Esophagus mucosa (tissue), 1 donor: ENCODE measurements at places on chromosomes 7 and 10.

- ATAC-seq = no peak
These were observed 159.8 kb upstream of the STEAP1 start for GRCh38 chr7:89994483-89994882.

- no peak for ATAC-seq
These were observed 11.8 kb downstream of the AGK start for GRCh38 chr7:141562972-141563371.

DNA sequence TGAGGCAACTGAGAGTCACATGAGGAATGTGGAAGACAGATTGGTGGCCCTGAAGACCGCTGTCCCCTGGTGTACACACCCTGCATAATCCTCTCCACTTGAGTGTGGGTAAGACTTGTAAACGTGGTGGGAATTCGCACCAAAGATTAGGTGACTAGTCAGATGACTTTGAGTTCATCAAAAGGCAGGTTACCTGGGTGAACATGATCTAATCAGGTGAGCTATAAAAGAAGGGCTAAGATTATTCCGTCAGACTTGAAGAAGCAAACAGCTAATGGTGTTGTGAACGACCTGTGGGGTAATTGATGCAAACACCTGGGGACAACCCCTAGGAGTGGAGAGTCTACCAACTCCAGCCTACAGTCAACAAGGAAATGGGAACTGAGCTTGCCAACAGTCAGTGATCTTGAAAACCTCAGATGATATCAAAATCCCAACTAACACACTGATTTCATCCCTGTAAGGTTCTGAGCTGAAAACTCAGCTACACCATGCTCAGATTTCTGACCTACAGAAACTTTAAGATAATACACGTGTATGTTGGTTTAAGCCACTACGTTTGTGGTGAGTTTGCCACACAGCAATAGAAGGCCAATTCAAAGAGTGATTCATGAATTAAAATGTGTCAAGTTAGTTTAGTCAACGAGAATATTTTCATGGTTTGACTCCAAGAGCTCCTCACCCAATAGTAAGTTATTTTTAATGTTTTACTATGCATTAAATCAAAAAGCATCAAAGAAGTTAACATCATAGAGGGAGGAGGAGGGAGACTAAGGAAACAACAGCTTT is 16.7 kb downstream of the PRTFDC1 start:
- no peak for ATAC-seq

- no peak for ATAC-seq
These were observed 141.3 kb downstream of the PTPRN2 start for GRCh38 chr7:158446281-158446680.

- ATAC-seq = no peak
These were observed 36.5 kb downstream of the SH3PXD2A start for GRCh38 chr10:103818765-103819374.

GRCh38 chr7:110407706-110408105 is 683.2 kb upstream of the LRRN3 start:
- ATAC-seq = no peak

DNA sequence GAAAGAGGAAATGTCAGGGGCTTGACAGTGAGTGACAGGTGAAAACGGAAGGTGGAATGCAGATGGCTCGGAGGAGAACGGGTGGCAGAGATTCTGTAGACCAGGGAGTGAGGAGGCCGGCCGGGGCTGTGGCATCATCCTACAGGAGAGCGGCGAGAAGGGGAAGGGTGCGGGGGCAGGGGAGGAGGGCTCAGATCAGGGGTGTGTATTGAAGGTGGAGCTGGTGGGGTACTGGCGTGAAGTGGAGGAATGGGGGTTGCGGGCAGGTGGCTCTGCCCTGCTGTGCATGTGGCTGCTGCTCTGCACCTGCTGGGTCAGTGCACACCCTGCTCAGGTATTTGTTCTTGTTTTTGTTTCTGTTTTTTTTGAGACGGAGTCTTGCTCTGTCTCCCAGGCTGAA is 470.8 kb upstream of the FOXK1 start:
- ATAC-seq = no peak

DNA sequence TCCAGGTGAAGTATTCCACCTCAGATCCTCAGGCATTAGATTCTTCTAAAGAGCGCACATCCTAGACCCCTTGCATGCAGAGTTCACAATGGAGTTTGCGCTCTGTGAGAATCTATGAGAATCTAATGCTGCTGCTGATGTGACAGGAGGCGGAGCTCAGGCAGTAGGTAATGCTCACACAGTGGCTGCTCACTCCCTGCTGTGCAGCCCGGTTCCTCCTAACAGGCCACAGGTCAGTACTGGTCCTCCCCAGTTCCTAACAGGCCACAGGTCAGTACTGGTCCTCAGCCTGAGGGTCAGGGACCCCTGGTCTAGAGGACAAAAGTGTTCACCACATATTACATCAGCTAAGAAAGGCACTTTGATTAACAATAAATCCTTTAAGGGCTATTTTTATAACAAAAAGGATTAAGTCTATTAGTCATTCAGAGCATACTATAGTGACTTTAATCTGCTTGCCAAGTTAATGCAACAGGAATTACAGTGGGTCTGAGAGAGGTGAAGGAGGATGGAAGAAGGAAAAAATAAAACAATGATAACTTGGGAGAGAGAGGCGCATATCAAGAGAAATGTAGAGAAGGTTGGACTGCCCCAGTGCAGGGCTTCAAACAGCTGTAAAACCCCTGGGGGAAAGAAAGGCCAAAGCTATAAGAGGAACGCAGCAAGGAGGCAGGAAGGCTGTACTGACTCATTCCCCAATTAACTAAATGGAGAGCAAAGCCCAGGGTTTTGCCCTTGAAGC is 49.2 kb downstream of the CUL2 start:
- ATAC-seq = peak; percentile 70

DNA sequence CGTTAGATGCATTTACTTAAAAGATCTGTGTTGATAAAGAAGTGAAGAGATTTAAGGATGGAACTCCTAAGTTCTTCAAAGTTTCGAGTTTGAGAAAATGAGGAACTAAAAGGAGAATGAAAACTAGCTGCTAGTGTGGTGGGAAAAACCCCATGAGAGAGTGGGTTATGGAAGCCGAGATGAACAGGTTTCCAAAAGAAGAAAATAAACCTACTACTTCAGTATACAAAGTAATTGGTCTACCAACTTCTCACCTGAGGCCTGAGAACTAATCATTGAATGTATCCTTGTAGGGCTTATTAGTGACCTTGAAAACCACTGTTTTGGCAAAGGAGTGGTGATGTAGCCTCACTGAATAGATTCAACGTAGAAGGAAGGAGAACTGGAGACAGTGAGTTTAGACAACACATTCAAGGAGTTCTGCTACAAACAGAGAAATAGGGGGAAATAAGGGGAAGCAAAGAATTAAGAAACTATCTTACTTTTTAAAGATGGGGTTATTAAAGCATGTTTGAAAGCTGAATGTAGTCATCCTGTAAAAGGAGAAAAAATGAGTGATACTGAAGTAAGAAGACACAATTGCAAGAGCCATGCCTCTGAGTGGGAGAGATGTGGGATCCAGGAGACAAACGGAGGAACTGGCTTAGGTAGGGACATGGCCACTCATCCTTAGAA is 50.8 kb downstream of the CH25H start:
- ATAC-seq = no peak
